ENCODE measurements at places on chromosomes 1 and 21.
A peak's percentile ranks its signal among the peaks of the same experiment; 100 is the strongest.

GRCh38 chr21:33201956-33202355 is 27.8 kb upstream of the IFNAR2 start:
- no peak for DNase-seq

DNA sequence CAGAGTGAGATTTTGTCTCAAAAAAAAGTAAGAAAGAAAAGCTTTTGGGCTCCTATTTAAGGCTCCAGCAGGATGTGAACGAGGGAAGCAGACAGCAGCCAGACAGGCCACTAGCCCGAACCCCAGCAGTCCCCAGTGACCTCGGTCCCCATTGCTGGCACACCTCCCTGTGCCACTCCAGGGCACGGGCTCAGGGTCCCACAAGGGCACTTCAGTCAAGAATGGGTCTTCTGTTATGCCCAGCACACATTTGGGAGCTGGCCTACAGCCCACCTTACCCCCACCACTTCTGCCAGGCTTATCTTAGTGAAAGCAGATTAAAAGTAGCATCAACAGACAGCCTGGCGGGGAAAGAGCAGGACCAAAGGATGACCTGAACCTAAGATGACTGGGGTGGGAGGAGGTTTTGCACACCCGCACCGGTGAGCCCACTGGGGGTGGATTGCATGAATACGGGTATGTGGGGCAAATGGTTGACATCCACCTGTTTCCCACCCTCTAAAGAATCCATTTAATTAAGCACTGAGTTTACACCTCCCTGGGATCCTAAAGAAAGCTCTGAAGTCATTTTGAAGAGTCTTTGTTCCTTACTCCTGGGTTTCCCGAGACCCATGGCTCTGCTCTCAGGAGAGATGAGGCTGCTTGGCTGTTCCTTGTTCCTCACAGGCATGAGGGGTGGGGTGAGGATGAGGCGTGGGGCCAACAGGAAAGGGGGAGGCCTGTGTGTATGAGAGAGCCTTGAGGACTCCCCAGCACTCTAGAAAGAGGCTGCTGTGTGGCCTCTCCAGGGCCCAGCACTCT is 4.7 kb downstream of the CHI3L1 start:
- DNase-seq = no peak

- no peak for DNase-seq
These were observed 20.6 kb downstream of the PGBD2 start for GRCh38 chr1:248926401-248927182.

GRCh38 chr1:232570007-232570406 is 59.9 kb downstream of the SIPA1L2 start:
- no peak for DNase-seq

DNA sequence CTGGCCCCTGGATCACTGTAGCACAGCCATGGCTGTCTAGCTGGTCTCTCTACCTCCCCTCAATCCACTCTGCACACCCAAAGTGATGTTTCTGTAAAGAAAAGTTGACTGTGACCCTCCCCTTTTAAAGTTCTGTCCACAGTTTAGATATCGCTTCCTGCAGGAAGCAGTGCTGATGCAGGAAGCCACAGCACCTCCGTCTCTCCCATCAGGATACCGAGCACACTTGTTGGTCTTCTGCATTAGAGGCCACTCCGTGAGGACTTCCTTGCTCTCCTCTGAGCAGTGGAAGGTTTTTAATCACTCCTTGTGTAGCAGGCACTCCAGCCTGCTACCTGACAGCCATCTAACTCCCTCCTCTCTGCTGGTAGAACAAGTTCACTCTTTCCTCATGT is 69.5 kb downstream of the GADD45A start:
- DNase-seq = no peak

DNA sequence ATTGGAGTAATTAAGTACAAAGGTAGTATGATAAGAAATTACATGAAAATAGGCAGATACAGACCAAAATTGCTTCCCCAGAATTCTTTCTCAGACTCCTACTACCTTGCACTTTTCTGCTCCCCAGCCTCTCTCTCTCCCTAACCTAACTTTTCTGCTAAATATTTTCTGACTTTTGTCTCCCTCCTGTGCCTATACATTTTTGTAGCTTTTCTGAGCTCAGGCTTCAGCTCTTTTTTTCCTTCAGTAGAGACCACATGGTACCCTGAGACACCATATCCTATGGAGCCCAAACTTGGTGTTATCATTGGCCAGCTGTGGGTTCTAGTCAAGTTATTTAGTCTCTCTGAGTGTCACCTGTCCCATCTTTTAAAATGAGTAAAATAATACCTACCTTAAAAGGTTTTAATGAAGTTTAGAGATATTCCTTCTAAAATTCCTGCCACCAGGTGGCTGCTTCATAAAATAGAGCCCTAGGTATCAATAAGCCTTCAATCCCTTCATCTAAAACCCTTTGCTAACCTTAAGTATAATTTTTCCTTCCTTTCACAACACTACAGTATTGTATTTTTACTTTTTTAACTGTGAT is 237.6 kb upstream of the DUSP10 start:
- no peak for DNase-seq

DNA sequence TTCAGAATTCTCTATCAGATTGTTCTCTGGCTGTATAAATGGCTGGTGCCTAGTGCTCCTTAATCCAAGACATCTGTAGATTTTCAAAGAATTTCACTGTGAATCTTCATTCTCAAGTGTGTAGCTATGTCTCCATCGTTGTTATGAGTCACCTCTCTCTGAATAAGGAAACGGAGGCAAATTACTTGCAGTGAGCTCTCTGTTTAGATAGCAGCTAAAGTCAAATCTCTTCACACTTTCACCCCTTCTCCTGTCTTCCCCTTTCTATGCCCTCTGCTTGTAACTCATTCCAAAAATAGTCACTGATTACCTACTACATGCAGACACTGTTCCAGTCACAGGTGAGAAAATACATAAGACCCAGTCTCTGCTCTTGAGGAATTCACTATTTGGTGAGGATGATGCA is 39.7 kb downstream of the CHML start:
- DNase-seq = no peak

- no peak for DNase-seq
These were observed 12.4 kb downstream of the USP25 start for GRCh38 chr21:15742052-15742670.

GRCh38 chr1:152906023-152906565 is 2.3 kb upstream of the IVL start:
- DNase-seq = no peak

GRCh38 chr1:110540891-110541685 is 22.1 kb upstream of the KCNA10 start:
- no peak for DNase-seq

GRCh38 chr1:107454791-107455190 is 314.0 kb downstream of the NTNG1 start:
- DNase-seq = no peak

GRCh38 chr1:11680270-11681070 is 478 bp downstream of the MAD2L2 start:
- DNase-seq = no peak

DNA sequence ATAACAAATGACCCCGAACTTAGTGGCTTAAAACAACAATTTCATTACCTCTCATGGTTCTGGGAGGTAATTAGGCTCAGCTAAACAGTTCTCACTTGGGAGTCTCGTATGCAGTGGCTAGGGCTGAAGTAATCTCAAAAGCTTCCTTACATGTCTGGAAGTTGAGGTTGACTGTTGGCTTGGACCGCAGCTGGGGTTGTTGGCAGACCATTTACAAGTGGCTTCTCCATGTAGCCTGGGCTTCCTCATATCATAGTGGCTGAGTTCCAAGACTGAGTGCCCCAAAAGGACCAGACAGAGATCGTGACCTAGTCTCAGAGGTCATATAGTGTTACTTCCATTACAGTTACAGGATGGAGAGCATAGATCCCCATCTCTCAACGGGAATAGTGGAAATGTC is 2.4 kb upstream of the POGZ start:
- DNase-seq = no peak

DNA sequence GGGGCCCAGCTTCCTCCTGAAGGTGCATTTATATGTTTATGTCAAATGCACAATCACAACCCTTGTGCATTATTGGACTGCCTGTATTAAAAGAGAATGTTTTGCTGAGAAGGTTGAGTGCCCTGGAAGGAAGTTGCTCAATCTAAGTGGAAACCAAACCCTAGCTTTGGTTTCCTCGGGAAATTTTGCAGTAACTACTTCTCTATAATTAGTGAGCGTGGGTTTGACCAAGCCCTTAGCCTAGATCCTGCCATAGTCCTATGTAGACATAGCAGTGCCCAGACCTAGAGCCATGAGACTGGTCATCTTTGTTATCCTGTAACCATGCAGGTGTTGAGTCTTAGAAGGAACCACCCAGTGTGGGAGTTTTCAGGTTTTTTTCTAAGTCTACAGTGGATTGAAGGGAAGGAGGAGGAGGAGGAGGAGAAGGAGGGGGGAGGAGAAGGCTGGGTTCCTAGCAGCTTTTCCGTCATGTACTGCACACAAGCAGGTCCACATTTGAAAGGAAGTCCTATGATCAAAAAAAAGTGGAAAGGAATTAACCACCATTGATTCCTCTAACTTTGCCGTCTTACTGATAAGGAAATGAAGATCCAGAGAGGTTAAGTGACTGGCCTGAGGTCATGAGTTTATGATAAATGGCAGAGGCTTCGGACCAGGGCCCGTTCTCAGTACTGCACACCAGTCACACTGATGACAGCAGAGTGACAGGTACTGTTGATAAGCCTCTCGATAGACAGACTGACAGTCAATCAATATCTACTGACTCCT is 72.2 kb upstream of the LYST start:
- DNase-seq = no peak

GRCh38 chr1:20921285-20921684 is 134.2 kb upstream of the HP1BP3 start:
- no peak for DNase-seq

DNA sequence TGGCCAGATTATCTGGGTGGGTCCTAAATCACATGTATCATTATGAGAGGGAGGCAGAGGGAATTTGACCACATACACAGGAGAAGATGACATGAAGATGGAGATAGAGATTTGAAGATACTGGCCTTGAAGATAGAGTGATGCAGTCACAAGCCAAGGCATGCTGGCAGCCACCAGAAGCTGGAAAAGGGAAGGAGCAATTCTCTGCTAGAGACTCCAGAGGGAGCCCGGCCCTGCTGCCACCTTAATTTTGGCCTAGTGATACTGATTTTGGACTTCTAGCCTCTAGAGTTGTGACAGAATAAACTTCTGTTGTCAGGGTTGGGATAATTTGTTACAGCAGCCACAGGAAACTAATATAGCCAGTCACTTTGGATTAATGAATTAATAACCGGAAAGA is 2.2 kb upstream of the PRDM2 start:
- DNase-seq = no peak

DNA sequence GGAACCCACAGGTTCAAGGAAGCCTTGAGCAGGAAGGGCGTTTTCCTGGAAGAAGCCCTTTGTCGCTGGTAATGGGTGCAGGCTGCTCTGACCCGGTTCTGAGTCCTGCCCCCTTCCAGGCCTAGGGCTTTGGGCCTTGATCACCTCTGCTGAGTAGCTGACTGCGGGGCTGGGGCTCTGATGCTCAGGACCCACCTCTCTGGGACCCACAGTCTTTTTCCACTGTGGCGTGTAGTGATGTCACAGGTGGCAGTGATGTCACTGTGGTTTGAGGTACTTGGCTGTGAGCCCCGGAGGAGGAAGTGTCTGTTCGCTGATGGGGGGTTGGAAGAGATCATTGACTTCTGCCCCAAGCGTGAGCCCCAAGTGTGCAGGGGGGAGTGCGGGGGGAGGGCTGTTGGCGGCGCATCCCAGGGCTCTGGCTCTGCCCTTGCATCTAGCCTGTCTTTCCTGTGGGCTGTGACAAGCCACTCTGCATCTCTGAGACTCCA is 6.9 kb downstream of the TNFRSF1B start:
- DNase-seq = peak; percentile 91

DNA sequence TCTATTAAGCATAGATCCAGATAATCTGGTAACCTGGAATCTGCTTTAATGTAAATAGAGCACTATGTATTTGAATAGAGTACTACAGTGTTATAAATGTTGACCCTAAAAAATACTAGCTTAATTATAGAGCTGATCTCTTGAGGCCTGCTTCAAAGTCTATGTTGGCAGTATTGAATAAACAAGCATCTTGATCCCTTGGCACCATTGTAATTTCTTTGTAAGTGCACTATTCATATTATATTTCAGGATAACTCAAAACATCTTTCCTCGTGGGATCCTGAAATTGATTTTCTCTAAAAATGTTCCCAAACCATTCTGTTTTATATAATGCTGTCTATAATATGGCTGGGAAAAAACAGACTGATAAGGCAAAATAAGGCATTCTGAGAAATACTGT is 10.8 kb downstream of the CTTNBP2NL start:
- DNase-seq = no peak

DNA sequence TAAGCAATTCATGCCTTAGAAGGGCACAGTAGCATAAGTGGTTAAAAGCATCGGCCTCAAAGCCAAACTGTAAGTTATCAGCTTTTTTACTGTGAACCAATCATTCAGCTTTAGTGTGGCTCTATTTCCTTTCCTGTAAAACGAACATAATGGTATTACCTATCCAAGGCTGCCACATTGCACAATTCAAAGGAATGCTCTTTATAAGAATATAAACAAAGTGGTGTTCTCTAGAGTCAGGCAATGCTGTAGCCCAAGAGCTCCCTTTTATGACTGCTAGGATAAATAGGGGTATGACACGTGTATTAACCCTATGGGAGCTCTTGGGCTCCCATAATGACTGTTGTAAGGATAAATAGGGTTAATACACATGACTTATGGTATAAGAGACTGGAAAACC is 25.4 kb downstream of the INTS7 start:
- no peak for DNase-seq

DNA sequence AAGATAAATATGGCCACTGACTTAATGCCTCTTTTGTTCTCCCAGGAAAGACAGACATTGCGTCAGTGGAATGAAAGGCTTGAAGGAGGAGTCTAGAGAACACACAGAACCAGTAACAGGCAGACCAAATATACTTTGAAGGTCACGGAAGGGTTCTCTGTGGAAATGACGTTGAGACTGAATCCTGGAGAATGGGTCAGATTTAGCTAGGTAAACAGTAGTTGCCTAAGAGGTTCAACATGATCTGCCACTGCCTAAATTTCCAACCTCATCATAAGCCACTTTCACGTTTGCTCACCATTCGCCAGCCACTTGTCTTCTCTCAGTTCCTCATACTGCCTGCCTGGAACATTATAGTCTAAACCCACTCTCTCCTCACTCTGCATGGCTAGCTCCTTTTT is 20.5 kb downstream of the PLA2G4A start:
- no peak for DNase-seq

GRCh38 chr1:76006234-76006633 is 68.3 kb upstream of the ST6GALNAC3 start:
- DNase-seq = no peak
